HT1080 (cell line): ENCODE measurements at places on chromosomes 3 and 15.
A peak's percentile ranks its signal among the peaks of the same experiment; 100 is the strongest.

DNA sequence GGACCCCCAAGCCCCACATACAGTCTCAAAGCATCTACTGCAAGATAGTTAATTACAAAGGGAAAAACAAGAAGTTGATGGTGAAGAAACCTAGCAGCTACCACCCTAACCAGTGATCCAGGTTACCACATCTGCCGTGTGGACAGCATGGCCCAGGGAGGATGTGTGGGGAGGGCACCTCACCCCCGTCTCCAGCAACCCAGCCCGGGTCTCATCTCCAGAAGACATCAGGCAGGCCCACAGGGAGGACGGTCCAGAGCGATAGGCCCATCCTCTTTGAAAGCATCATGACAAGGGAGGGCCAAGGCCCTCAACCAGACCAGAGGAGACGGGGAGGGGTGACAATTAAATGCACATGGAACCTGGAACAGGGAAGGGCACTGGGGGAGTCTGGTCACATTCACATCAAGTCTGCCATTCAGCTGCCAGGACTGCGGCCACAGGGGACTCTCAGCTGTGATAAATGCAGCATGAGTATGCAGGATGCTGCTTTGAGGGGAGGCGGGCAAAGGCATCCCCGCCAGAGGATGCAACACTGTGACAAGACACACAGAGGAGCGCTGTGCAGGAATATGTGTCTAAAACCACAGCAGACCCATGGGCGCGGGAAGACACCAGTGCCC, 18.8 kb downstream of the ZXDC start:
- DNase-seq: no peak

GRCh38 chr3:66642484-66642883, 141.7 kb upstream of the LRIG1 start:
- no peak for DNase-seq

GRCh38 chr3:45942051-45942825, 1.0 kb upstream of the CXCR6 start:
- DNase-seq: no peak

DNA sequence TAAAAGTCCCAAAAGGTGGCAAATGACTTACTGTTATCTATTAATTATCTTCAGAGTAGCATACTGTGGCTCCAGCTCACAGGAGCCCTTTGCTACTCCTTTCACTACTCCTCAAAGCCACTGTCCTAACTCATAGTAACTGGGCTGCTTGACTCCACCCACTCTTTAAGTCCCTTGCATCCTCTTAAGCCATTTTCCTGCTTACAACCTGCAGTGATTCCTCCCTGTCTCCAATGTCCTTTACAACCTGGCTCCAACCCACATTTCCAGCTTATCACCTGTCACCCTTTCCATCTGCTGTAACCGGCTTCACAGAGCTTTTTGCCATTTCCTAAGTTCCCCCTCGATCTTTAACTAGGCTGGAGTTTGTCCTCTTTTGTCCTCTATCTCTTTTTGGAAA, 388.1 kb downstream of the FGF12 start:
- no peak for DNase-seq

- DNase-seq: no peak
Observed at GRCh38 chr15:31252171-31252785, 74.4 kb upstream of the KLF13 start.

DNA sequence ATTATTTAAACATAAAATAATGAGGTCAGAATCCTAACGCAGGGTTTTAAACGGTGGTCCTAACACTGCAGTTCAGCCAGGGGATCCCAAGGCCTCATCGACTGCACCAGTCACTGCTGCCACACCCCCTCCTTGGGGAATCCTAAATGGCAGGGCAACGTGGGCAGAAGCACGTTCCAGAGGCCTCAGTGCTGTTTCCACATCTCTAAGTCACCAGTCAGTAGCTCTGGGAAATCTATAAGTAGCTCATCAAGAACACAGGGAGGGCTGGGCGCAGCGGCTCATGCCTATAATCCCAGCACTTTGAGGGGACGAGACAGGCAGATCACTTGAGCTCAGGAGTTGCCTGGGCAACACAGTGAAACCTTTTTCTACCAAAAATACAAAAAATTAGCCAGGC, 47.5 kb downstream of the PRTG start:
- no peak for DNase-seq

DNA sequence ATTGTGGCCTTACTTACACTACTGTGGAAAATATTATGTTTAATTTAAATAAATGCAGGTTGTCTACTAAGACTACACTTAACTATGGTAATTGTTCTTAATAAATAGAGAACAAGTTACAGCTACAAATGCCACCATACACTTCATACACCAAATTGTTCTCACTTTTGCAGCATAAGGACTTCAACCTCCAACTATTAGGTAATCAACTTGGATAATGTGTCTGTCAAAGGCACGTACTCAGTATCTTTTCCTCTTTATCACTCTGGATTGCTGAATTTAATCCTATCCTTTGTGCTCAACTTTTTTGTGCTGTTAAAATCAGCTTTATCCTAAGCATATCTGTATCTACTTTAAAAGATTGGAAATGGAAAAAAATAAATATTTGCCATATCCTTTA, 41.6 kb upstream of the TMEM87A start:
- no peak for DNase-seq

DNA sequence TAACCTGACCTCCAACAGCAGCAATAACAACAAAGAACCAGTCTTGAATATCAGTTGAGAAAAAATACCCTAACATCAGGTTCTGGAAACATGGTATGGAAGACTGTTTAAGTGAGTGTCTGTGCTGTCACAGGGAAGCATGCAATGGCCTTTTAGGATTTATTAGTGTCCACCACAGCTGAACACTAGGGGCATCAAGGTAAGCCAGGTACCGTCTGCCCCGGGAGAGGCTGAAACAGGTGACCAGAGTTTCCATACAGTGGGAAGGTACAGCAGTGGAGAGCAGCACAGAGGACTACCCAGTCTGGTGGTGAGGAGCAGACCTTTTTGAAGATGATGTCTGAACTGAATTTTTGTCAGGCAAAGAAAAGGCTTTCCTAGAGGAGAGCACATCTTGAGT, 18.4 kb downstream of the ZDHHC23 start:
- DNase-seq: no peak

GRCh38 chr15:59994526-59994887, 9.6 kb upstream of the FOXB1 start:
- DNase-seq: no peak

GRCh38 chr3:183281126-183281797, 28.2 kb downstream of the B3GNT5 start:
- peak; percentile 91 for DNase-seq

- DNase-seq: no peak
Observed at GRCh38 chr15:97383516-97383915, 577.0 kb upstream of the ARRDC4 start.

- peak; percentile 40 for DNase-seq
Observed at GRCh38 chr3:180277041-180277440, 240.3 kb upstream of the PEX5L start.

- DNase-seq: peak; percentile 64
Observed at GRCh38 chr3:55620351-55621025, 133.4 kb upstream of the WNT5A start.

GRCh38 chr3:152623286-152623911, 211.5 kb upstream of the P2RY1 start:
- no peak for DNase-seq

DNA sequence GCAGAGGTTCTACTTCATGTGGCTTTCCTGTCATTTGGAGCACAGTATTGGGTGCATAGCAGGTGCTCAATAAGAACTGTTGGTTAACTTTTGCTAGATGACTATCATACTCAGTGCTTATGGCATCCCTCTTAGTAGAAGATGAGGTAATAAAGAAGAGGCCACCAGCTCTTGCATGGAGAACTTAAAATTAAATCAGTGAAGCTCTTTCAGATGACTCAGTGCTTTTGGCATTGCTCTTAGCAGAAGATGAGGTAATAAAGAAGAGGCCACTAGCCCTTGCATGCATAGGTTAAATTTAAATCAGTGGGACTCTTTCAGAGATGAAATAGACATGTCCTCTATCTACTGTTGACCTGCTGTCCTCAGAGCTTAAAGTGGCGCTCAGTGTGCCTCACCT, 109.4 kb upstream of the FGF7 start:
- DNase-seq: peak; percentile 72

DNA sequence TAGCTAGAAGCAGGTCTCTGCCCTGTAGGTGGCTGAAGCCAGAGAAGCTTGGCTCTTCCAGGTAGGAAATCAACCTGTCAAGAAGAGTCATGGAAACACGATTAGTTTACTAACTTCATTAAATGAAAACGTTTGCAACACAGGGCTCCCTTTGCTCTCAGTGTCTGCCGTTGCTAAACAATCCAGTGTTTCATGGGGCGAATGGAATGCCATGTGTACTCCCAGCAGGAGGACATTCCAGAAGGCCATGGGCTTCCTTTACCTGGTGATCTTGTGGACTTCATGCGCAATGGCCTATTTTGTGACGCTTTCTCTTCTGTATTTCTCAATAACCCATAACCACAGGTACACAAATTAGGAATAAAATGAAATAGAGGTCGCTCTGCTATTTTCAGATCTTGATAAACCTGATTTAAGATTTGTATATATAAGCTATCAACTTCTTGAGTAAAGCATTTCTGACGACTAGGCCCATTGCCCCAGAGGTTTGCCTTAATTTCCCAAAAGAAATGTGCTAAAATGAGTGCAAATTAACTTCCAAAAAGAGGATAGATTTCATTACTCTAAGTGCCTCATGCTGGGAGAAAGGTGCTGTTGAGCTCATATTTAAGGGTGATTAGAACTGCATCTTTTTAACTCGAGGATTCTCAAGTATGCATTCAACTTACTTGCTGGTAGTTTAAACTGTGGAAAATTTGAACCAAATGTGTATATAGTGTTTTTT, 171.0 kb downstream of the EPHA3 start:
- DNase-seq: no peak

DNA sequence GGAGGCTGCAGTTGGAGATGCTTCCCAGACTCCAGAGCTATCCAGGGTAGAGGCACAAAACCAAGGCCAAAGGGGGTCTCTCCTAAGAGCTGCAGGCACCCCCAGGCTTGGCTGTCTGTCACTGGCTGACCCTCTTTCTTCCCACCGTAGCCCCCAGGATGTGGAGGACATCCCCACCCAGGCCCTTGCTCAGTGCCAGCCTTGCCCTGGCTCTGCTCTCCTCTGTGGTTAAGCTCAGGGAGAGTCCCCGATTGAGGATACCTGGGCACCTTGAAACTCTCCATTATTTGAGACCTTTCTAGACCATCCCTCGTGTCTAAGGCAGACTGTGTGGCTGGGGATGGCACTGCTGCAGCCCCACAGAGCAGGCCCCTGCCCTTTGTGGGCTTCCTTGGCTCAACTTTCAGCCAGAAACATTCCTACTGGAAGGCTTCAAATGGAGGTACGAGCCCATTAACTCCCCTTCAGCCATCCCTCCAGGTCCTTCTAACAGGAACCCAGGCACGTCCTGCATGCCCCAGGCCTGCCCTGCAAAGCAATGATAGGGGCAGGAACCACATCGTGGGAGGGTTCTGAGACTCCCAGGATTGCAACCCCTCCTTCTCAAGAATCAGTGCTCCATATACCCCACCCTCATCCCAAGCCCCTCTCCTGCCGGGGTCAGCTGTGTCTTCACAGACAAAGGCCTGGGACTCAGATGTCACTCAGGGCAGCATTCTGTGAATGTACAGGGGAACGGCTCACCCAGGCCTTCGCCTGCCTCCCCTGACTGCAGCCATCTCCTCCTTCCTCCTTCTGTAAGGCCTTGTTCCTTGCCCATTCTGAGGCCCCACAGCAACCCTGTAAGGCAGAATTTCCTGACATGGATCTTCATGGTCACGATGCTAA, 102.9 kb upstream of the ABHD17C start:
- DNase-seq: no peak

- peak; percentile 63 for DNase-seq
Observed at GRCh38 chr15:68383161-68384074, 48.5 kb downstream of the ITGA11 start.

DNA sequence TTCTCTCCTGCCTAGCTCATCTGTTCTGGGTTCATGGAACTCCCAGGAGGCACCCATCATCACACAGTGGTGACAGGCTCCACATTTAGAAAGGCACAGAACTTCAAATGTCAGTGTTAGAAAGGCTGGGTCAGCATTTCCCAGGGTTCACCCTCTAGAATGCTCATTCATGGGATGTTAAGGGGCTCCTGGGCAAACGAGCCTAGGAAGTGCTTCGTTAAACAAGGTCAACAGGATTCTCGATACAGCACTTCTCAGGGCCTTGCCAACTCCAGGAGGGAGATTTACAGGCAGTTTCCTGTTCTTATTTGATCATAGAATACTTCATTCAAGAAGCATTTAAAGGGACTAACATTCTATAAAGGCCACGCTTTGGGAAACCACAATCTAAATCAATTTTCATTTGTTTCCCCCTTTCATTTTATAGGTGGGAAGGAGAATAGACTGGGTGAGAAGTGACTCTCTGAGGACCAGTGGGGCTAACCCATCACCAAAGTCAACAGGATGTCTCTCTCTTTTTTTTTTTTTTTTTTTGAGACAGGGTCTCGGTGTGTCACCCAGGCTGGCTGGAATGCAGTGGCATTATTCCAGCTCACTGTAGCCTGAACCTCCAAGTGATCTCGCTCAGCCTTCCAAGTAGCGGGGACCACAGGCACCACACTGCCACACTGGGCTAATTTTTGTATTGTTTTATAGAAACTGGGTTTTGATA, 14.3 kb downstream of the IGDCC4 start:
- DNase-seq: no peak

DNA sequence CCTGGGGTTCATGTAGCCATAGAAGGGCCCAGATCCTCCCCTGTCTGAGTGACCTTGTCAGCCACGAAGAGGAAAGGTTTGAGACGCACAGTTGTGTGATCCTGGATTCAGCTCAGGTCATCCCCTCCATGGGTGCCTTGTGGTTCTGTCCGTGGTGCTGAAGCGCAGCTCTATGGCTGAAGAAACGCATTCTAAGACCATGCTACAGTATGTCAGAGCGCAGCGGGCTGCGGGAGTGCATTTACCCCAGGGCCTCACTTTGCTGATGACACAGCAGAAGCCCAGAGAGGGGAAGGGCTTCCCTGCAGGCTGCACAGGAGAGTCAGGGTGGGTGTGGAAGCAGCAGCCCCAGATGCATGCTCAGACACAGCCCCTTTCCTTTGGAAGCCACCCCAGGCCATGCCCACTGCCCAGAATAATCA, 68.8 kb upstream of the IQSEC1 start:
- no peak for DNase-seq

DNA sequence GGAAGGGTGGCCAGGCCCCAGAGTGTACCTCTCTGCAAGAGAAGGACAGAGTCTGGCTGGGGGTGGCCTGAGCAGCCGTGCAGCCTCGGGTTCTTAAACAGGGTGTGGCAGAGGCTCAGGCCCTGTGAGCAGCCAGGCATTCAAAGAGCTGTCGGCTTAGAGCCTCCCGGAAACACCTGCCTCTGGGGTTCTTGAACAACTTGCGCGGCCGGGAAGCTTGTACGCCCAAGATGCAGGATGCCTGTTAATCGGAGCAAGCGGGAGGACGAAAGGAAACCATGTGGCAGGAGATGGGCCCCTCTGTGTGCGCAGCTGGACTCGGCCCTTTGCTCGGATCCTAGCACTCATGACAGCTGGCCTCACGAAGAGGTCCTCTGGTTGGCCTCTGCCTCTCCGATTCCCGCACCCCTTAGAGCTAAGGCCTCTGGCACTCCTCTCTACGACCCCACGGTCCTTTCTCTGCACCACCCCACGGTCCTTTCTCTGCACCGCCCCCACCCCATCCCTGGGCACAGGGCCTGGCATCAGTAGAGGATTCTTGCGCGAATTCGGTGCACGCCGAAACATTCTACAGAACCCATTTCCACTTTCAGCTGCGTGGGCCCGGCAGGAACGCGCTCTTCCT, 23.9 kb upstream of the TXNRD3 start:
- DNase-seq: no peak
